ENCODE measurements at places on chromosomes 2 and 18.

DNA sequence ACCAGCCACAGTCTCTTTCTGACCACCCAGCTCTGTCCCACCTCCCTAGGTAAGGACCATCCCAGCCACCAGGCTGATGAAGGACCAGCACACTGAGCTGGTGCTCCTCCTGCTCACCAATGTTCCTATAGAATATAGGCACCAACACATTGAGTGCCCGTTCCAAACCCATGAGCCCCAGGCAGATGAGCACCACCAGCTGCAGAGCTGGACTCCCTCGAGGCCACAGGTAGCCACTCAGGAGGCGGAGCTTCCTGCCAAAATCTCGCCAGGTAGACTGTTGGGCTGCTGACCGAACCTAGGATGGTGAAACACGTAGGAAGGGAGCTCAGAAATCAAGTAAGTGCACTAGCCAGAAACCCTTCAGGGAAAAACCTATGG is 2.2 kb downstream of the ABCB6 start:
- DNase-seq: no peak

GRCh38 chr2:232963913-232964312 is 49.1 kb downstream of the NGEF start:
- no peak for DNase-seq

GRCh38 chr18:31255953-31256352 is 62.0 kb upstream of the DSG1 start:
- DNase-seq: no peak

DNA sequence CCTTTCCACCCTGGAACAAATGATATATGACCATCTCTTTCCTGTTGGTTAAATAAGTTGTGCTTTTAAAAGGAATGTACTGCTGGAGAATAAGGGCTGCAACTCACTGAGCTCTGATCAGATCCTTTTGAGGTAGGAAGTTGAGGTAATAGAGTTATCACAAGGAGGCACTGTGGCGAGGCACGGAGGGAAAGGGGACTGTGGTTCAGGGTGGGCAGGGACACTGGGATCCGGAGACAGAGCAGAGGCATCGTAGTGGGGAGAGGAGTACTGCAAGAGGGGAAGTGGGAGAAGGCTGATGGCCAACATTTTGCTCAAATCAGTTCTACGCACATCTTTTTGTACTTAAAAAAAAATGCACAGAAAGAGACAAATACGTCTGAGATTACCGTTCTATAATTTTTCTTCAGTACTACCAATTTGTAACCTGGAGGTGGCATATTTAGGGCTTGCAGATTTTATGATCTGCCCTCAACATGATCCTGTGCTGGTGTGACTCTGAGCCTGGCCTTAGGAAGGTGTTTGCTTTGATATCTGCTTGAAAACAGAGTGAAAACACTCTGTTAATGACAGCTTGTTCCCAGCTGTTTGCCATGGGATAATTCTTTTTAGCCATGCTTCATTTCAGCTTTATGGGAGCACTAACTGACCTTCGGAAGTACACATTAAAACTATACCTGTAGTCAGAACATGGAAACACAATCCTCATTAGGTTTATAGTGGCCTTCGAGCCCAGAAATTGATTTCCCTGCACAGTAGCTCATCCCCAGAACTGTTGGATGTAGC is 168.1 kb downstream of the KCNE4 start:
- DNase-seq: no peak

- no peak for DNase-seq
Measured at GRCh38 chr18:3914109-3914508, 464.1 kb downstream of the TGIF1 start.

DNA sequence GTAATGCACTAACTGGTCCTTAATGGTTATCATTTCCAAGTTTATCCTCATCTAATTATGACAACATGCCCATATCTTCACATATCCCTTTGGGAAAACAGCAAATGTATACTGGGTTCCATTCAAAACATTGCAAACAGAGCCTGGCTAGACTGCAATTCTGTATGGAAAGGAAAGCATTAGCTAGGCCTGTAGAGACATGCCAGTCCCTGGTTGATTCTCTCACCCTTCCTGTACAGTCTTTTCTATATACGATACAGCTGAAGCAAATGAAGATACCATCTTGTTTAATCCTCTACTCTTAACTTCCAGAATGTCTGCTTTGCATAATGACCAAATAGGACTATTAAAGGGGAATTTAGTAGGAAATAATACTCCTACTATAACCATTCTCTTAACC is 294.4 kb upstream of the MC4R start:
- DNase-seq: no peak

GRCh38 chr18:47788621-47789020 is 141.8 kb downstream of the SMAD2 start:
- no peak for DNase-seq

DNA sequence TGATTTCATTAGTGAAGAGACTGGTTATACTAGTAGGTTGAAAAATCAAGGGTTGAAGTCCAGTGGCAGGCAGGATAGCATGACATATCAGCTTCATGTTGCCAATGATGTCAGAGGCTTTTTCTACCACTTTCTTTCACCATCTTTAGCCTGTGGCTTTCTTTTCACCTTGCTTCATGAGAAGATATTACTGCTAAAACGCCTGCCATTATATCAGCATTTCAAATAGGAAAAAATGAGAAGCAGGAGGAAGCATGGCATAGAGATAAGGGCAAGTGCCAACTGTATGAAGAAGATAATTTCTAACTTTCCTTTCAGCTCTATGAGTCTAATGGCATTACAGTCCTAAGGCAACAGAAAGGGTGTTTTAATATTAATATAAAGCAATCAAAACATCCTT is 270.2 kb upstream of the SYT4 start:
- no peak for DNase-seq

- DNase-seq: no peak
Measured at GRCh38 chr18:46246101-46246500, 141.9 kb downstream of the HAUS1 start.

GRCh38 chr2:86398500-86399474 is 42.4 kb upstream of the KDM3A start:
- no peak for DNase-seq

GRCh38 chr2:36530178-36530982 is 67.6 kb downstream of the FEZ2 start:
- no peak for DNase-seq

DNA sequence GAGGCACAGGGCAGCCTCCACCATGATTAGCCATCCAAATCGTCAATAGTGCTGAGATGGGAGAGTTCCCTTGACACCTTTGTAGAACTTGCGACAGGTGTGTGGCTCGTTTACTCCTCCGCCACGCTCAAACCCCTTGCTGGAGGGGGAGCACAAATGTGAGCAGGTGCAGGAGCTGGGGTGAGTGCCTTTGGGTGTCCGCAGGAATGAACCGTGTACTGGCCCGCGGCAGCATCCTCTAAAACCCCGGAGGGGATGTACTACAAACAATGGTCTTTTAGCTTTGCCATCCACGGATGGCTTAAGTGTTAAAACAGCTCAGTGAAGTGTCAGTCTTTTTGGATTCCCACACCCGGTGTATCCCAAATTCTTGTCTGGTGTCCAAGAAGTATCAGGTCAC is 21.4 kb upstream of the TDRD15 start:
- no peak for DNase-seq

- no peak for DNase-seq
Measured at GRCh38 chr2:106547164-106547903, 60.2 kb downstream of the CD8B2 start.

GRCh38 chr2:37984589-37984988 is 59.5 kb downstream of the RMDN2 start:
- no peak for DNase-seq

GRCh38 chr2:172578054-172578453 is 22.2 kb downstream of the PDK1 start:
- DNase-seq: no peak

DNA sequence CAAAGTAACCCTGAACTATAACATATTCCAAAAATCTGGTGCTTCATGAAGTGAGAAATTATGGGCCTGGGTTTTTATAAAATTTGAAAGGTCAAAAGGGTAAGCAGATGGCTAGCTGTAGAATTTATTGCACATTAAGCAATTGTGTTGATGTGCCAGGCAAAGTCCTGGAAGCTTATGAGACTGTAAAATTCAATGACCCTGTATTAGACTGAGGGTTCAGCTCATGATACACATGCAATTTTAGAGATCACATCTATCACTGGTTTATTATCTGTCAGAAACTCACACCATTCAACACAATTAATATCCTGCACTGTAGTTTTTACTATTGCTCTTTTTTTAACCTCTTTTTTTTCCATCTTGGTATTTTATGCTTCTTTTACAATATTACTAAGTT is 1162.6 kb upstream of the SLC39A10 start:
- DNase-seq: no peak

- DNase-seq: no peak
Measured at GRCh38 chr18:74419761-74420160, 37.3 kb downstream of the DIPK1C start.

DNA sequence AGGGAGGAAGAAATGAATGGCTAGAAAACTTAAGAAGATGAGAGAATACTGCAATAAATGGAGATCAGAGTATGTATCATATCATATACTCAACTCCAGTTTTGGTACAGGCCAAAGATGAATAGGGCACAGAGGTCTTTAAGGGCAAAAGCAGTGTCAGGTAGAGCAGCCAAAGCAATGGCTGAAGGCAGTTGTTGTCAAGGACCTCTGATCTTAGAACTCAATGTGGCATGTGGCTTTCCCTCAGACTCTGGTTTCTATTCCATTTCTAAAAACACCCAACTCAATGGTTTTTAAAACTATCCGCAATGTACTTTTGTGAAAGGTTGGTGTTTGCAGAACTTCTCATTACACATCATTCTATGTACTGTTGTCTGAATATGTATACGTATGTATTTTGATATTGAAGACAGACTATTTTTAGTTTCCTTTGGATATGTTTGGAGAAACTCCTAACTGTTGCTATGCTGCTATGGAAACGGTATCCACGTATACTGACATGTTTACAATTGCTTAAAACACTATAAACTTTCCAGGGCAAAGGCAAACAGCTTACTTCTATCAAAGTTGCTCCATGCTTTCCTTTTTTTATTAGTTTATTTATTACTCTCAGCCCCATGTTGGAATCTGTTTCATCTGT is 58.1 kb upstream of the PELI1 start:
- no peak for DNase-seq

DNA sequence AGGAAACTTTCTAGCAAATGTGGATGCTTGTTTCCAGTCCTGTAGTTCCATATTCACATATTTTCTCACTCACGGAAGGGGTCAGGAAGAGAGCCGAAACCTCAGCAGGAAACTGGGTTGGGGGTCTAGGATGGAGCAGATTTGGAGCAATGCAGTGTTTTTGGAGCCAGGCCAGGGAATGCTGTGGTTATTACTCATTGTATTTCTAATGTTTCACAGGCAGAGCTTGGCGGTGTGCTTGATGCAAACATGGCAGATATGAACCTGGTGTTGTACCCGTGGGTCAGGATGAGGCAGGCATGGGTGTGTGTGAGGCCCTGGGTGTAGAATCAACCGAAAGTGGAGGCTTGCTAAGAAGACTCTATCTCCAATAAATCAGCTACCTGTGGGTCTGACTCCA is 34.6 kb upstream of the ACKR3 start:
- no peak for DNase-seq

DNA sequence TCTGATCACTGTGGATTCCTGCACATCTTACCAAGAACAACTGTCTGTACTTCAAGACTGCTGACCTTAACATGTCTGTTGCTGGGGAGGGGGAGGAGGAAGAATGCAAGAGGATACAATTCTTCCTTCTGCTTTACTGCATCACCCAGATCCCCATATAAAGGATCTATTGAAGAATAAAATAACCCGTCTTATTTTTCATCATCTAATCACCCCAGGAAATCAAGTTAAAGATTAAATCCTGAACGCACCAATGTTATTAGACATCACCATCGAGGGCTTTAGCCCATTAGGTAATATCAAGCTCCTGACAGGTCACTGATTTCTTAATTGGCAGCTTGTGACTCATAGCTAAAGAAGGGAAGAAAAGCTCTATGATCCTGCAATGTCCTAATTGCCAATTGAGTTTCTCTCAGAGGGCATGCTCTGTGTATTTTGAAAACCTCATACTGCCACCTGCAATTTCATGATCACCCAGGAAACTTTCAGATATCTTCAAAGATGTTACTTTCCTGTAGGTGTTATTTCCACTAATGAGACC is 75.4 kb upstream of the KCNE4 start:
- DNase-seq: no peak

- DNase-seq: no peak
Measured at GRCh38 chr18:22778996-22779395, 154.1 kb upstream of the RBBP8 start.

GRCh38 chr18:56716692-56717146 is 65.6 kb downstream of the WDR7 start:
- DNase-seq: no peak

GRCh38 chr2:25366629-25367028 is 24.9 kb upstream of the DNMT3A start:
- DNase-seq: no peak

DNA sequence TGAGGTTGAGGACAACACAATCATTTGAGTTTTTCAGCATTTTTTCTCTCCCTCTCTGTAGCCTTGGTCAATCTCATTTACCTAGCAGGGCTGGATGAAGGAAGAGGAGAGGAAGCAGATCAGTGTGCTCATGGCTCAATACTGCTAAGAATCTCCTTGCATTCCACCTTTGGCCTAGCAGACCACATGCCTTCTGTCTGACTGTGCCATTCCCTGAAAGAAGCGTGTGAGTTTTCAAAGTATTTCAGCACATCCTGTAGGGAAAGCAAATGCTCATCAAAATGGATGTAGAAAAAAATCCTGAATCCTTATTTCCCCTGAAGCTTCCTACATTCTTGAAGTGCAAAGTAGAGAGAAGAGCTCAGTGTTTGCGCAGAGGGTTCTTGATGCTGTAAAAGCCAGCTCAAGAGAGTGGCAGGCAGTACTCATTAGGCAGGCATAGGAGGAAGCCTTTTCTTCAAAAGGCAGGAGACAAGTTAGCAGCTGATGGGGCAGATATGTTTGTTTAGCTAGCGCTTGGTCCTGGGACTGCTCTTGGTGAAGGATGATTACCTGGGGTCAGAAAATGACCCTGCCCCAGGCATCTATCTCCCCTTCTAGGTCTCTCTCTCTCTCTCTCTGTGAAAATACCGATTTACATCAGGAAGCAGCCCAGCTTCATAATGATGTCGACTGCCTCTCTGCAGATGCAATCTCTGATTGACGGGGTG is 14.4 kb upstream of the PIK3C3 start:
- no peak for DNase-seq

- no peak for DNase-seq
Measured at GRCh38 chr2:31332521-31332920, 82.0 kb downstream of the XDH start.

- DNase-seq: no peak
Measured at GRCh38 chr2:101329026-101329425, 20.5 kb upstream of the RNF149 start.

DNA sequence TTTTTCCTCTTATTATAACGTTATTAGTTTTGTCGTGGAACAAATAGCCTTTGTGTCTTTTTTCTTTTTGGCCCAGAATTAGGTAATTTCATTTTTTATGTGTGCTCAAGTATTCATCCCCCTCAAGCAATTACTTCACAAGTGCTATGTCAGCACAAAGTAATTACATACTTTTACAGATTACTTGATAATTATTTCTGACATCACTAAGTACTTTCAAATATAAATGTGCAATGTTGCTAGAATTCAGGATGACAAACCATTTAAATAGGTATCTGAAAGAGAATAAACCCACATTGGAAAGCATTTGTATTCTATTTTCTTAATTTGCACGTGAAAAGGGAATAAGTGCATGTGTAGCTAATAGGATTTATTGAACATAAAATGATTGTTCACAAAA is 238.2 kb downstream of the CDH7 start:
- no peak for DNase-seq
